ENCODE measurements at places on chromosomes 1 and 21.

GRCh38 chr1:232684371-232685105 lies 54.6 kb upstream of the SIPA1L2 start:
- DNase-seq, result no peak

GRCh38 chr1:145871994-145872924 lies 13.4 kb upstream of the PIAS3 start:
- no peak for DNase-seq

- DNase-seq, result no peak
Measured at GRCh38 chr1:168980180-168980579, 126.3 kb upstream of the ATP1B1 start.

- peak; percentile 89 for DNase-seq
Measured at GRCh38 chr1:54546651-54547401, 1.2 kb upstream of the ACOT11 start.

DNA sequence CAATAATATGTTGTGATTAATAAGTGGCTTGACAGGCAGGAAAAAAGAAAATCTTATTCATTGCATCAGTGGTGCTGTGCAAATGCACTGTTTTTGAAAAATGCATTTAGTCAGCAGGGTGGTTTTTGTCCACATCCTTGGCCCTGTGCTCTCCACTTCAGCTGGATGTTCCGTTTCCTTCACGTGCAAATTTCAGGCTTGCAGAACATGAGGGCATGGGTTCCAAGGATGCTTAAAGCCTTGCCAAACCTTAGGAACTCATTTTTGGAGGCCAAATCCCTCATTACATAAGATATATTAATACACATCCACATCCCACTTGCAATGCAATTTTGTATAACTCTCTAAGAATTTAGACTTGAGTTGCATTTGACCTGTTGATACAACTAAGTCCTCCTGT lies 410.1 kb downstream of the PRDM2 start:
- DNase-seq, result no peak

All from hematopoietic multipotent progenitor cell (in vitro differentiated cells).